GM20000 (cell line): ENCODE measurements at places on chromosomes 16 and 17.

GRCh38 chr17:61261001-61261637, 138.5 kb upstream of the TBX2 start:
- DNase-seq = no peak

GRCh38 chr17:67076290-67076689, 31.9 kb downstream of the CACNG1 start:
- no peak for DNase-seq

DNA sequence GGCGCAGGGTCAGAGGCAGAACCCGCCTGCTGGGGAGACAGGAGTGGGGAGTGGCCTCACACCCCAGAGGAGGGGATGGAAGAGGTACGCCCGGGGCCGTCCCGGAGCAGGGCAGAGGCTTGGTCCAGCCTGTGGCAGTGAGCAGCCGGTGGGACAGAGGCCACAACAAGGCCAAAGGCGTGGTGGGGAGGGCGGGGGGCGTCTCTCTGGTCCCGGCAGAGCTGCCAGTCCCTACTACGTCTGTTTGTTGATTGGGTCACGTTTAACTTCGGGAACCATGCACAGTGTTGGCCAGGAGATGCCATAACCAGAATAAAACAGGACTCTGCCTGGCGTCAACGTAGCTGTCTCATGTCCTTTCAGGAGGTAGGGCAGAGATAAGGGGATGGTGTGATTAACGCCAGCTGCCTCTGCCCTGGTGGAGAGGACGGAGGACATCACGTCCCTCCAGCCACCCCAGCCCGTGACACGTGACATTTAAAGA, 192.8 kb downstream of the BANP start:
- DNase-seq = no peak

DNA sequence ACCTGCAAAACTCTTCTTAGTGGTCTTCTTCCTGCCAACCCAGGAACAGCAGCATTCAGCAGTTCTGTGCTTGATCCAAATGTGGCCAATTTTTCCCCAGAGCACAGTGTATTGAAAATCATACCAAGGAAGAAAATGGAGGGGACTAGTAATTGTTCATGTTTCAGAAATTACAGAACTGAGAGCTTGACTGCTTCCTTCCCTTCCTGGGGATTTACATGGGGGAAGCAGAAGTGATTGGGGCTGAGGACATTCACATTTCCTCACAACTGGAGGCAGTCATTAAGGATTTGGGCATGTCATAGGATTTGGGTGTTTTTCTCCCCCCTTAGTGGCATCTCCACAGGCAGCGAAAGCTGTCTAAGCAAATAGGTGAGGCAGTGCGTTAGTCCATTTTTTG, 19.7 kb downstream of the CIITA start:
- DNase-seq = no peak

GRCh38 chr17:11342138-11342537, 101.1 kb downstream of the SHISA6 start:
- DNase-seq = no peak

DNA sequence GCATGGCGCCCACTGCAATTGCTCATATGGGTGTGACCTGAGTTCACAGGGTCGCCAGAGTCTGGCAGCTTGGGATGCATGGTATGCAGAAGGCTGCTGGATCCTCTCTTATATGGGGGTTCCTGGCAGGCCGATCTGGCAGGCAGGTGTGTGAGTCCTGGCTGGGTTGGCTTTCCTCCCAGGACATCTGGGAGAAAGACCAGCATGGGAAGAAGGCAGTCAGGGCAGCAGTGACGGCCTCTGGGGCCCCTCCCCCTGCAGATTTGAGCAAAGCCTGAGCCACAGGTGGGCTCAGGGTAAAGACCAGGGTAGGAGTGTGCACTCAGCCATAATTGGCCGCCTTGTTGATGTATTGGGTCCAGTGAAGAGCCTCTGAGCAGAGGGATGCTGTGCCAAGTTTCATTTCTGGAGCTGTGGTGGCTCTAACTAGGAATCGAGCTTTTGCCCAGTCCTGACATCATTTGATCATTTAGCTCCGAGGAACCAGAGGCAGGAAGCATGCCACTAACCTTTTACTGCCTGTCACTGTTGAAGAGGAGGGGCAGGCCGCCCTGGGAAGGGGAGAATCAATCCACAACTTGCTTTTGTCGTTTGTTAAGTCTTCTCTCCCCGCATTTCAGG, 174.3 kb downstream of the CCDC182 start:
- no peak for DNase-seq

GRCh38 chr16:54412777-54413455, 126.3 kb upstream of the IRX3 start:
- no peak for DNase-seq

DNA sequence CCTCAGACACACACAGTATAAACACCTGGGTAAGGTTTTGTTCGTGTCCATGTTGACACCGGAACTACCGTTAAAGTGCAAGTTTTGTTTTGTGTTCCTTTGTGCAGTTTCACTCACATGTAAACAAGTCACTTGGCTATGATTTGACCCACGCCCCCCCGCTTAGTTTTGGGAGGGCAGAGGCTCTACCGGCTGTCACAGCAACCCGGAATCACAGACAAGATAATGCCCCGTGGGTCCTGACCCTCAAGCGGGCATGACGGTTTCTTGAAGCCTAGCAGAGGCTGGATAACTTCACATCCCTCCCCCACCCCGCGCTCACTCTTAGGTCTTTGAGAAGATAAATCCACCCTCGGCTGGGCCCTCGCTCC, 1.7 kb downstream of the RASD1 start:
- DNase-seq = no peak

- no peak for DNase-seq
These were observed 171.1 kb upstream of the TOX3 start for GRCh38 chr16:52718046-52718445.

GRCh38 chr16:72985148-72985941, 62.6 kb downstream of the ZFHX3 start:
- no peak for DNase-seq

GRCh38 chr17:70945386-70945785, 776.1 kb downstream of the KCNJ2 start:
- DNase-seq = no peak

- peak; percentile 67 for DNase-seq
These were observed 28.1 kb downstream of the KIAA0513 start for GRCh38 chr16:85055493-85056210.

- no peak for DNase-seq
These were observed 13.8 kb downstream of the ITGB3 start for GRCh38 chr17:47267354-47267828.

DNA sequence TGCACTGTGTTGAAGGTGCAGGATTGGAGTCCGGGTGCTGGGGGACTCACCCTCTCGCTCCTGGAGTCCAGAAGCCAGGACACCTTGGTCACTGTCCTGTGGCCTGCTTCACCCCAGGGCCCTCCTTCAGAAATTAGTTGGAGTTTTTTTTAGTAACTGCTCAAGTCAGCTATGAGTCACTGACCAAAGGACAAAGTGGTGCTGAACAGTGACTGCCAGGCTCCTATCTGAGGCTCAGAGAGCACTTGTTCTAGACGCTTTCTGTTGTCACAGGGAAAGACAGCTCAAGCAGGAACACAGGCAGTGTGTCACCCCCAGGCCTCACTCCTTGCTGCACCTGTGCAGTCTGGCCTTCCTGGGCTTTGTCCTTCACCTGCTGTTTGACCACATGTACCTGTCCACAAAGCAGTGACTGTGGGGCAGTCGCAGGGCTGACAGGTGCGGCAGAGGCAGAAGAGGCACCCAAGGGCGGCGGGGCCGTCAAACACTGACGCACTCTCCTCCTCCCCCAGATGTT, 4.1 kb upstream of the FAAP100 start:
- no peak for DNase-seq

- no peak for DNase-seq
These were observed 125.4 kb downstream of the MAP2K6 start for GRCh38 chr17:69539781-69540319.
